ENCODE measurements at places on chromosomes 6 and 20.

DNA sequence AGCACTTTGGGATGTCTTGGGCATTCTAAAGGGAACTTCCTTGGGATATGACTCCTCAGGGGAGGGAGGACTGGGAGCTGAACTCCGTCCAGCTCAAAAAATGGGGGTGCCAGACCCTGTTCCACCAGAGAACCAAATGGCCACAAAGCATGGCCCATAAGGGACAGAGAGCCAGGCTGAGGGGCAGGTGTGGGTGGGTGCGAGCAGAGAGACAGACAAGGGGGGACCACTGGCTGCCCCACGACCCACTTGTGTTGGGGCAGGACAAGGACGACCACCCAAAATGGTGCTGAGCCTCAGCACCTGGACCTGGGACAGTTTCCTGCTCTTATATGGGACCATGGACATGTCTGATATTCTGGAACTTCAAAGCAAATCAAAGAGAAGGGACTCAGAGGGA is 148.2 kb upstream of the MLN start:
- DNase-seq: no peak

DNA sequence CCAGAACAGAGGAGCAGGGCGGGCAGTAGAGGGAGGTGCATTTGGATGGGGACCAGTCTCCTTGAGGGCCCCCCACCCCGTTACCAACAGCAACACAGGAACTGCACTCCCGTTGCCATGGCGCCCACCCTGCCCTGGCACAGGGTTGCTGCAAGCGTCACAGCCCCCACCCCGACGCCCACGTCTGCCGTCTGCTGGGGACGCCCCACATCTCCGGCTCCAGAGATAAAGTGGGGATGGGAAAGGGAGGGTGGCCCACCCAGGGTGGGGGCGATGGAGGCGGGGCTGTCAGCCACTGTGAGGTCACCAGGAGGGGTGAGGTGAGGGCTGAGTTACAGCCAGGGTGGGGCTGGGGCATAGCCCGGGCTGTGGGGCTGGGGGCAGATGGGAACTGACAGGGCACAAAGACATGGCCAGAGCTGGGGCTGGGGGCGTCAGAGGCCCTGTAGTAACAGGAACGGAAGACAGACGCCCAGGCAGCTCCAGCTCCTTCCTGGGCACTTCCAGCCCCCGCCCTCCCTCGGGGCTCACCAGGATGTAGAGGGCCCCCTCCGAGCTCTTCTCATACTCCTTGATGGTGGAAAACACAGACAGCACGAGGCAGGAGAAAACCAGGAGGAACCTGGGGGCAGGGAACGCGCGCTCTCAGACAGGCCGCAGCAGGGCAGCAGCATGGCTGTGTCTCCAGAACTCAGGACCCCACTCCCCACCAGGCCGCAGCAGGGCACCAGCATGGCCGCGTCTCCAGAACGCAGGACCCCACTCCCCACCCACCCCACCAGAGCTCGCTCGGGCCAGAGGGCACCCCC is 26.0 kb downstream of the KCNQ2 start:
- no peak for DNase-seq

GRCh38 chr6:168994956-168995355 is 258.7 kb downstream of the THBS2 start:
- peak; percentile 19 for DNase-seq

DNA sequence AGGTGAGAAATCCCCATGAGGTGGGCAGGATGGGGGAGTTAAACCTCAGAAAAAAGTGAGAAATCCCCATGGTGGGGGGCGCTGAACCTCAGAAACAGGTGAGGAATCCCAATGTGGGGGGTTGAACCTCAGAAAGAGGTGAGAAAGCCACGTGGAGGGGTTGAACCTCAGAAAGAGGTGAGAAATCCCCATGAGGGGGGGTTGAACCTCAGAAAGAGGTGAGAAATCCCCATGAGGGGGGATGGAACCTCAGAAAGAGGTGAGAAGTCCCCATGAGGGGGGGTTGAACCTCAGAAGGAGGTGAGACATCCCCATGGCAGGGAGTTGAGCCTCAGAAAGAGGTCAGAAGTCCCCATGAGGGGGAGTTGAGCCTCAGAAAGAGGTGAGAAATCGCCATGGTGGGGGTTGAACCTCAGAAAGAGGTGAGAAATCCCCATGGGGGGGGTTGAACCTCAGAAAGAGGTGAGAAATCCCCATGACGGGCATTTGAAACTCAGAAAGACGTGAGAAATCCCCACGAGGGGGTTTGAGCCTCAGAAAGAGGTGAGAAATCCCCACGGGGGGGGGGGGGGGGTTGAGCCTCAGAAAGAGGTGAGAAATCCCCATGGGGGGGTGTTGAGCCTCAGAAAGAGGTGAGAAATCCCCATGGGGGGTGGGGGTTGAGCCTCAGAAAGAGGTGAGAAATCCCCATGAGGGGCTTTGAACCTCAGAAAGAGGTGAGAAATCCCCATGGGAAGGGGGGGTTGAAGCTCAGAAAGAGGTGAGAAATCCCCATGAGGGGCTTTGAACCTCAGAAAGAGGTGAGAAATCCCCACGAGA is 14.3 kb upstream of the GOPC start:
- DNase-seq: no peak

DNA sequence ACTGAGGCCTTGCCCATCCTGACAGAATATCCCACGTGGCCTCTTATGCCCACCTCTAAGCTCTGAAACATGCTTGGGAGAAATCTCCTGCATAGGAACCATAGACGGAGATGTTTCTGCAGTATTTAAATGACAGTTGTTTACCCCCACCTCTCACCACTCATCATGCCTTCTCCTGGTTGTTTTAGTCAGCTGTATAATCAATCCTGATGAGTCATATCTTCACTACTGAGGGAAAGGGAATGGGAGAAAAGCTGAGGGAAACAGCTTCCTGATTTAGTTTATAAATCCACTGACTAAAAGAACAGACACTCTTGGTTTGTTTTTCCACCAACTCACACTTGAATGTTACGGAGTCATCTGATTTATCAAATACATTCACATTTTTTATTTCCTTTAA is 113.2 kb upstream of the TENT5A start:
- DNase-seq: peak; percentile 76

DNA sequence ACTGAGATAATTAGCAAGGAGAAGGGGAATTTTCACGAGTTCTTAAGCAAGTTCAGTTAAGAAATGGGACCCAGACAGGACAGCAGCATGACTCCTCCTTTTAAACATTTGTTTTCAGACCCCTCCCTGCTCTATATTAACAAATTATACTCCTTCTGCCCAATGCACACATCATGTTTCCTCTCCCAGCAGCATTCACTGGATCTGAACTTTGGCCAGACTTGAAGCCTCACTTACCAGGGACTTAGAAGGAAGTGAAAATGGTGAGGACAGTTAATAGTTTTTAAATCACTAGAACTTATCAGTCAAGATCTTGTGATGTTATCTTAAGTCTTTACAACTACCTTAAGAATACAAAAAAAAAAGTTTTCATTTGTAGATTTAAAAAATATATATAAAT is 1174.7 kb upstream of the MAP3K7 start:
- no peak for DNase-seq

GRCh38 chr6:100617633-100618350 is 153.1 kb upstream of the SIM1 start:
- DNase-seq: peak; percentile 73

- no peak for DNase-seq
Observed at GRCh38 chr6:91961671-91962070, 1374.8 kb upstream of the MAP3K7 start.

GRCh38 chr6:155089746-155090145 is 94.6 kb downstream of the TIAM2 start:
- no peak for DNase-seq

GRCh38 chr6:107442938-107443607 is 16.3 kb downstream of the PDSS2 start:
- DNase-seq: peak; percentile 13

DNA sequence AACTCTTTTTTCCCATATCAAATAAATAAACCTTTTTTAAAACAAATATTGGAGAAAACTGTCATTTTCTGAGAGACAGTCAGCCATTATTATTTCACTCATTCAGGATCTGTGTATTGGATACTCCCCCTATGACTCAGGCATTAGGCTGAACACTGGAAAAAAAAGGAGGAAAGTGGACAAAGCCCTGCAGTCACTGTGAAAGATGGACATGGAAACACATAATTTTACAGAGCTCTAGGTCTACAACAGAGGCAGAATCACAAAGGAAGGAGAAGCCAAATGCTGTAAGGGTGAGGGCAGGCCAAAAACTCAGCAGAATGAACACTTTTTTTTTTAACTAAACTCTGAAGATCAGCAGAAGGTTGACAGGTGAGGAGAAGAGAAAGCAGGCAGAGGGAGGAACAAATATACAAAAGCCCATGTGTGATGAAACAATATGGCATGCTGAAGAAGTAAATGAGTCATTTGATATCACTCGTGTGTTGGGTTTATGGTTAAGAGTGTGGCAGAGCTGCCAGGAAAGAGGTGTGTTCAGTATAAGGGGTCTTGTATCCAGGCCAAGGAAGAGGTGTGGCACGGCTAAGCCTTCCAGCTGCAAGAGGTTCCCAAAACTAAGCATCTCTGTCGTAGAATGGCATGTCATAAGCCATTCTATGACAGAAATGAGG is 39.1 kb downstream of the EPB41L2 start:
- DNase-seq: peak; percentile 71

- no peak for DNase-seq
Observed at GRCh38 chr20:37452236-37452635, 68.8 kb upstream of the NNAT start.

- no peak for DNase-seq
Observed at GRCh38 chr20:32585586-32586127, 524 bp upstream of the NOL4L start.

GRCh38 chr6:11685481-11686093 is 93.0 kb downstream of the ADTRP start:
- DNase-seq: peak; percentile 92

Data from EL (cell line).